Occipital lobe (tissue), 3 donors: ENCODE measurements at places on chromosomes 11 and 22. TPM values are rescaled to one million over a fixed set of nuclear protein-coding genes. Genes with fewer than 3 reads are reported as not detected.

MYOD1 gene
- total RNA-seq, result not detected

LRRC74B gene
- total RNA-seq, result not detected

RFPL2 gene
- total RNA-seq, result 0.31 TPM

HTR3A gene
- total RNA-seq, result 0.31 TPM

DSCAML1 gene
- total RNA-seq, result 7.6 TPM

RAB3IL1 gene
- 2.3 TPM for total RNA-seq

PACSIN2 gene
- 19.2 TPM for total RNA-seq

TSPAN18 gene
- total RNA-seq, result 19.7 TPM

EHF gene
- total RNA-seq, result 0.16 TPM

ZP1 gene
- total RNA-seq, result not detected

OR11H1 gene
- total RNA-seq, result not detected

MCAT gene
- total RNA-seq, result 15.1 TPM

SCN4B gene
- 12.2 TPM for total RNA-seq

EXPH5 gene
- total RNA-seq, result 3.1 TPM

MS4A4E gene
- not detected for total RNA-seq

RIMBP3C gene
- total RNA-seq, result 1.6 TPM
